SK-N-DZ (cell line): ENCODE measurements at places on chromosomes 4 and X.

DNA sequence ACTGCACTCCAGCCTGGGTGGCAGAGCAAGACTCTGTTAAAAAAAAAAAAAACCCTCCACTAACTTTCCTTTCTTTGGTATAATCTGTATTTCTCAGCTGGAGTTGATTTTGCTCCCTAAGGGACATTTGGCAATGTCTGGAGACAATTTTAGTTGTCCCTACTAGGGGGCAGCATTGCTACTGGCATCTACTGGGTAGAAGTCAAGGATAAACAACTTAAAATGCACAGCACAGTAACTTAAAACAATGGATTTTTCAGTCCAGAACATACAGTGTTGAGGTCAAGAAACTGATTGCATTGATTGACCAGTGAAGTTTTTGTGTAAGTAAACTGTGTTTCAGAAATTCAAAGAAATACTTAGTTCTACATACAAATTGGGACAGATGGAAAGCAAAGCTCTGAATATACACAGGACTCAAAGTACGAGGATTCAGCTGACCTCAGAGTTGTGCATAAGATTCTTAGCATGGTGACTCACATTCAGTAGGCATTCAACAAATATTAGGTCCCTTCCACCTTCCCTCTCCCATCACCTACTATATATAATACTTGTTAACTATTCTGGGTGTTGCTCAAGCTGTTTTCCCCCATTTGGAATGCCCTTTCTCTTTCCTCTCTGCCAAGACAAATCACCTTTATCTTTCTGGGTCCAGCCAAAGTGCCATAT lies 8.8 kb downstream of the DDX53 start:
- DNase-seq: peak; percentile 24

GRCh38 chrX:134144231-134144630 lies 92.8 kb upstream of the CCDC160 start:
- no peak for DNase-seq

GRCh38 chr4:48047421-48047844 lies 30.9 kb downstream of the NIPAL1 start:
- no peak for DNase-seq

DNA sequence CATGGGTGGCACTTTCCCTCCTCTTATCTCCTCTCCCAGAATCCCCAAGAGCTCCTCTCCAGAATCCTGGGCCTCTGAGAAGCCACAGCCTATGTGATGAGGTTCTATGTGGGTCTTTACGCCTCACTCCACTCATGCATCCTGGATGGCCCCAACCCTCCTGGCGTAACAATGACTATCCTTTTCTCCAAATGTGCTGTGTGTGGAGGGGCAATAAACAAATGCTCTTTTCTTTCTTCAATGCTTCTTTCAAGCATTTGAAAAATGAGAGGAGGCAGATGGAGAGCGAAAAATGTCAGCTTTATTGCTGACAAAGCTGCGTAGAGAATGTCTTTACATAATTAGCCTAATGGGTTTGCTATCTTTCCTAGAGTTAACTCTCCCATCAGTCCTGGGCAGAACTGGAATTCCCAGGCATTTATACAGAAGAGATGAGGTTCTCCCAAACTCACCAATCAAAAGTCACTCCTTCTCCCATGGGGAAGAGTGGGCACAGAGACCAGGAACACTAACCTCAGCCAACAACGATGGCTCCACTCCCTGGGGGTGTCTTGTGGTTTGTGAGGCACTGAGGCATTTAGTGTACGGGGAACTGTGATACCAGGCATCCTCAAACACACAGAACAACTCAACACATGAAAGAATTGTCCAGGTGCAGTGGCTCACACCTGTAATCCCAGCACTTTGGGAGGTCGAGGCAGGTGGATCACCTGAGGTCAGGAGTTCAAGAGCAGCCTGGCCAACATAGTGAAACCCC lies 118.9 kb upstream of the SLC34A2 start:
- DNase-seq: no peak

DNA sequence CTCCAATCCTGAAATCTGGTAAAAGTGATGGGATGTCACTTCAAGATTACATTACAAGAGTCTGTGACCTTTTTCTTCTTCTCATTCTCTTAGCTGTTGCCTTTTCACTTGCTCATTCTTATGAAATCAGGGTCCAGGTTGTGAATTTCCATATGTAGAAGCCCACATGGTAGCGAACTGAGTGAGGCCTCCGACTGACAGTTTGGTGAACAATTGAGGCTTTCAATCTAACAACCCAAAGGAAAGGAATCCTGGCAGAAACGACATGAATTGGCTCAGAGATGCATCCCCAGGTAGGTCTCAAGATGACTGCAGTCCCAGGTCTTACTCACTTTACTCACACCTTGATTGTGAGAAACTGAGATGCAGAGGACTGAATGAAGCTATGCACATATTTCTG lies 203.4 kb upstream of the FAT4 start:
- DNase-seq: no peak

DNA sequence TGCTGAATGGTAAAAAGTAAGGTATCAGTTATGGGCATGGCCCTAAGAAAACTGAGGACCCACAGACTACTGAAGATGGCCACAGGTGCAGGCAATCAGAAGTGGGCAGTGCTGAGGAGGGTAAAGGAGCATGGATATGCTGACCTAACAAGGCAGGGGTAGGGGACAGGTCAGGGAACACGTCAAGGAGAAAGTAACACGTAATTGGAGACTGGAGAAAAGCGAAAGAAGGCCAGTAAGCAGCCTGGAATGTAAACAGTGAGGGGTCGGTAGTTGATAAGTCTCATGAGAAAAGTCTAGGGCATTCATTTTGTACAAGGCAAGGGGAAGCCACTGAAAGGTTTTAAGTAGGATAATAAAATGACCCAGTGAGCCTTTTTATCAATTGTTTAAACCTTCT lies 153.3 kb downstream of the PRDM5 start:
- no peak for DNase-seq

GRCh38 chr4:175813204-175813603 lies 1.1 kb upstream of the GPM6A start:
- no peak for DNase-seq

DNA sequence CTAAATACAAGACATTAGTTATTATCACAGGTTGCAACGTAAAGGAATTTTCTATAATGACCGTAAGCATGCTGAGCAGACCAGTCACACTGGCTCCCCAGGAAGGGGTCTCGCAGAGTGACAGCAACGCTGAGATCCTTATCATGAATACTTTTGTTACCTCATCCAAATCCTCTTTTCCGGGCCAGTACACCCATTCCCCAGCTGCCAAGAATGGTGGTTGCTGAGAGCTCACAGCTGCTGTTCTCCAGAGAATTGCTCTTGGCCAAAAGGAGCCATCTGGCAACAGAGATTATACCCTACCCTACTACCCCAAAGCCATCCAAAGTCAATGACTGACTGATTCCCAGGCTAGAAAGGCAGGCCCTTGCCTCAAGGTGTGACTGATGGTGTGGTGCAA lies 91.6 kb downstream of the FUNDC1 start:
- no peak for DNase-seq

GRCh38 chr4:112645541-112646329 lies 8.8 kb downstream of the LARP7 start:
- no peak for DNase-seq

DNA sequence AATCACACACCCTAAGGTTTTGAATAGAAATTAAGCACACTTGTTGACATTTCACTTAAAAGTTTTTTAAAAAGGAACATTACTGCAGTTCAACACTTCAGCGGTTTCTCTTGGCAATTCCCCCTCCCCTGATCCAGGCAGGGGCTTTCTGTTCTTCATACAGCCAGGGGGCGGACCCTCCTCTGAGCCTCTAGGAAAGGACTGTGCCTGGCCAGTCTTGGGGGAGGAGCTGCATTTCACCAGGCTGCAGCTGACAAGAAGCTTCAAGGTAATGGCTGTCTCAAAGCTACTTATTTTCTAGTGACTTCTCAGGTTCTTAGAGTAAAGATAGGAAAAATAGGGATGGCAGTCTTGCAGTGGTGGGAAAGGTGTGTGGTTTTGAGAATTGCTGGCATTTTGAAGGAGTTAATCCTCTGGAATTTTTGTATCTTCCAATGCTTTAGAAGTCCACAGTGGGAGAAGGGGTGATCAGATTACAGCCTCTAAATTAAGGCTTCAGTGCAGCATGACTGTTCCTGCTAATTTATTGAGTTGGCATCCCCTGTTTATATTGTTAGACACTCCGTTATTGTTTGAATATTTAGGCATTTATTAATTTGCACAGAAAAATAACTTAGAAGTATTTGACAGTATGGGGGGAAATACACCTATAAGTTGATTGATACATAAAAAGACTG lies 33.5 kb downstream of the PWWP3B start:
- no peak for DNase-seq

- DNase-seq: no peak
These were observed 49.3 kb upstream of the PGRMC1 start for GRCh38 chrX:119186763-119187162.

DNA sequence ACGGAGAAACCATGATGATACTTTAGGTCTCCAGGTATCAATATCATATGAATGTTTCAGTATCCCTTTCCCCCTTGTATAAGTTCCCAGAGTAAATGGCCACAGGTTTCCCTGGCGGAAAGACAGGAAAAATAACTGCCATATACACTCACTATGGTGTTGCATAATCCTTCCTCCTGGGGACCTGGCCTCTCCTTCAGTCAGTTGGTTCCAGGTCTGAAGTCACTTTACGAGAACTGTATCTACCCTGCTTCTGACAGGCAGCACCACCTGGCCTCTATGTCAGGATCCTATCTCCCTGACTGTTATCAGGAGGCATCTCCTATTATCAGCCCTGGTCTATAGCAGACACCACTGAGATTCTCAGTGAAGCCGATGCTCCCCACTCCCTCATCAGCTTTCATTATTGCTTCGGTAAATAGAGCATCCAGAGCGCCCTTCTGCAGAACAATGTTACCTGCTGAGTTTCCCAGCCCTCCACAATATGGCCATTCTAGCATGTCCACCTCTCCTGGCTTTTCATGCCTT lies 22.6 kb downstream of the HAUS3 start:
- no peak for DNase-seq

DNA sequence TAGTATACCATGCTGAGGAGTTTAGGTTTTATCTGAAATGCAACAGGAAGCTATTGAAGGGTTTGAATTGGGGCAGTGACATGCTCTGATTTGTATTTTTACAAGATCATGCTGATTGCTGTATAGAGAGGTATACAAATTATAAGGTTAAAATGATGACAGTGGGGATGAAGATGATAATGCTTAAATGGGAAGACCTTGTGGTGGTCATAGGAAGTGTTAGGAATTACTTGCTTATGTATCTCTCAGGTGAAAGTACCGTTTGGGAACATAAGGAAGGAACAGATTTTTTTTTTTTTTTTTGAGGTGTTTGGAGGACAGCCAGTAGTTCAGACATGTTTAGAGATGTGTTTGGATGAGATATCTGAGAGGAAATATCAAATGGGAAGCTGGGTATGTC lies 5.0 kb downstream of the BMP2K start:
- DNase-seq: no peak

GRCh38 chr4:100977274-100977673 lies 370.1 kb downstream of the PPP3CA start:
- no peak for DNase-seq

- DNase-seq: no peak
These were observed 68.5 kb upstream of the PPP2R3B start for GRCh38 chrX:455199-455598.

DNA sequence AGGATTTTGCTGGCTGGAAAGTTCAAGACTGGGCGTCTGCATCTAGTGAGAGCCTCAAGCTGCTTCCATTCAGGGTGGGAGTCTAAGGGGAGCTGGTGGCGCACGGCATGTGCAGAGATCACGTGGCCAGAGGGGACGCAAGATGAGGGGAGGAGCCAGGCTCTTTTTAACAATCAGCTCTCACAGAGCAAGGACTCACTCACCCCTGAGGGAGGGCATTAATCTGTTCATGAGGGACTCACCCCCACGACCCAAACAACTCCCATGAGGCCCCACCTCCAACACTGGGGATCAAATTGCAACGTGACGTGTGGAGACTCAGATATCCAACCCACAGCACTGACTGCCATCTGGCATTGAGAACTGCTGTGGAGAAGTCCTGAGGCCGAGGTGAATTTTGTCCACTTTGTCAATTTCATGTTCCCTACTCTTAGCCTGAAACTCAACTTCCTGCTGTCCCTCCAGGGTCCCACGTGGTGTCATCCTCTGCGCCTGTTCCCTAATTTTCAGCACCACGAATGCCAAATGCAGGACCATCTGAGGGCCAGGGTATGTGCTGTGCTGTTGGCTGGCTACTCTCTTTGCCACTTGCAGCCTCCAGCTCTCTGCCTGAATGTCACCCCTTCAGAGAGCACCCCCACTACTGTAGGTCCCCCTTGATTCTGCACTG lies 5.6 kb downstream of the ZFP92 start:
- no peak for DNase-seq

- DNase-seq: no peak
These were observed 65.9 kb downstream of the MTHFD2L start for GRCh38 chr4:74223801-74224200.

GRCh38 chrX:46777971-46778810 lies 19.3 kb upstream of the SLC9A7 start:
- no peak for DNase-seq

DNA sequence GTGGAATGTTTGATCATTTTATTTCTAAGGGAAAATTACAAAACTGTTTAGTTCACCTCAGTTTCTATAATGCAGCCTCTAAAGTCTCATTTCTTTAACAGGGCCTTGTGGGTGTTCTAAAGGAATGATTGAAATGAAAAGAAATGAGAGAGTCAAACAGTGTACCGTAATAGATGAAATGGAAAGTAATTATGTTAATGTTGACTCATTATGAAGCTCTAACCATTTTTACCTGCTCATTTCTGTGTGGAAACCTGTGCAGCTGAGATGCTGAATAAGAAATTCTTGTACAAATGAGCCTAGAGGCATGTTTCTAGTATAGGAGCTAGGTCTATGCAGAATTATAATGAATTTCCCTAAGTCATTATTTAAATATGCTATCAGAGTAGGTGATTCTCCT lies 45.2 kb upstream of the RPA4 start:
- DNase-seq: no peak

- no peak for DNase-seq
These were observed 158.8 kb upstream of the AADAT start for GRCh38 chr4:170248576-170248975.
